Stimulated activated CD8-positive, alpha-beta memory T cell treated with anti-CD3 and anti-CD28 coated beads, Interleukin-15, amount 100 ng/mL, for 1 hour (primary cell): ENCODE measurements at places on chromosomes 12 and 14.

- no peak for DNase-seq
Observed at GRCh38 chr12:42370013-42370412, 44.0 kb downstream of the PPHLN1 start.

DNA sequence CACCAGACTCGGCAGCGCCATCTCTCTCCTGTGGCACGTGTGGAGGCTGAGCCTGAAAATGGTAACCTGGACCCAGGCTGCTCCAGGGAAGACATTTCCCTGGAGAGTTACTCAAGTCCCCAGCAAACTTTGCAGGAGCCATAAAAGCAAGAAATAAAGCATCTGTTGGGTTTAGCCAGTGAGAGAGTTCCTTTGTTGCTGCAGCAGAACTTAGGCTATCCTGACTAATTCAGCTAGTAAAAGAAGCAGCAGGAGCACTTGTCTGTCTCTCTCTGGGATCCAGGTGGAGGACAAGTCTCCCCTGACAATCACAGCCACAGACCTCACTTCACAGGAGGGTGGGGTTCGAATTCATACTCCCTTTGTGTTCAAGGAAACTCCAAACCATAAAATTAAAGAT is 79.2 kb upstream of the DIO3 start:
- no peak for DNase-seq

GRCh38 chr12:57607958-57608663 is 3.1 kb upstream of the ARHGEF25 start:
- DNase-seq = no peak

DNA sequence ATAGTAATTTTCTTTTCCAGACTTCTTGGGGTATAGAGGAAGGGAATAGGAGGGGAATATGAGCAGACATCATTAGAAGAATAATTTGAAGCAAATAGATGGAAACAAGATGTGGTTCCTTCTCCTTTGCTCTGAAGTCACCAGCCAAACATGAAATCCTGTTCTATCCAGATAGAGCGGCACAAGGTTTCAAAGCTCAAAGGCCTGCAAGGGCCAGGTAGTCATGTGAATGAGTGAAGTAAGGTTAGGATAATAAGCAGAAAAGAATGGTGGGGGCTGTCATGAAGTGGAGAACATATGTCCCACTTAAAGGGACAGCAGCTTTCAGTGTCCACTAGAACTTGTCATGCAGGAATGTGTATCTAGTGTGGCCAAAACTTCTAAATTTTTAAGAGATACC is 2.5 kb upstream of the IKZF4 start:
- DNase-seq = no peak

DNA sequence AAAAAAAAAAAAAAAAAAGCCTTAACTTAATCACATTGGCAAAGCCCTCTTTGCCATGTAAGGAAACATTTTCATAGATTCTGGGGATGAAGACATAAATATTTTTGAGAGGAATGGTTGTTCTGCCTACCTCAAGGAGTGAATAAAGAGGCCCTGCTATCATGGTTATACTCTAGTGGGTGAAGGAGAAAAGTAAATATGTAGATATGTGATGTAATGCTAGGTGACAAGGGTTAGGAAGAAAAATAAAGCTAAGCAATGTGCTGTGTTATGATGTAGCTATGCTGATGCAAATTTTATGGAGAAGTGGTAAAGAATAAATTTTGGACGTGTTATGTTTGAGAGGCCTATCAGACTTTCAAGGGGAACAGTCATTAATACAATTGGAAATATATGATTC is 80.1 kb upstream of the DUSP6 start:
- no peak for DNase-seq

DNA sequence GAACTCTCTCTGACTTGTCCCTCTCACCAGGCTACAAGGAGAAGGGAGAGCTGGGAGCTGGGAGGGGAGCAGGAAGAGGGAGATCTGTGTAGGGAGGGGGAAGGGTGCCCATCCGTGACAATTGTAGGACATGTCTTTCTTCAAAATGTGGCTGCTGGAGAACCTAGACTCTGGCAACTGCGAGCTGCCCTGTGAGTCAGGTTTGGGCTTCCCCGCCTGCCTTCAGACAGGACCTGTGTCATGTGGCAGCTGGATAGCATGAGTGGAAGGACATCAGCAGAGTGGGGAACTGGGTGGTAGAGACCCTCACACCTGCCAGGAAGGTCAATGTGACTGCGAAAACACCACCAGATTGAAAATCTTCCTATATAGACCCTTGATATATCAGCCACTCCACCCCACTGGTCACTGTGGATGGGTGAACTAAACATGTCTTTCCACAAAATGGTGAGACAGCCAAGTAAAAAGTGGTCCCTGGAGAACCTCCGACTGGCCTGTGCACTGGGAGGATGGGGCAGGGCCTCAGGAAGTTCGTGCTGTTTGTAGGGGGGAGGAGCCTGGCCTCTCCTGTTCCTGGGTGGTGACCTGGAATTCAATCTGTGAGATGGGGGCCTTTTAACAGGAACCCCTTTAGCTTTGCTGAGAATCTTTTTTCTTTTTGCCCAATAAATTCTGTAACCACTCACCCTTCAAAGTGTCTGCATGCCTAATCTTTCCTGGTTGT is 62.2 kb upstream of the CAPRIN2 start:
- DNase-seq = no peak

- no peak for DNase-seq
Observed at GRCh38 chr12:121175383-121176119, 34.4 kb upstream of the P2RX4 start.

GRCh38 chr12:88393017-88393767 is 187.1 kb downstream of the KITLG start:
- DNase-seq = no peak

- DNase-seq = no peak
Observed at GRCh38 chr12:6957741-6958608, 6.8 kb downstream of the PTPN6 start.

DNA sequence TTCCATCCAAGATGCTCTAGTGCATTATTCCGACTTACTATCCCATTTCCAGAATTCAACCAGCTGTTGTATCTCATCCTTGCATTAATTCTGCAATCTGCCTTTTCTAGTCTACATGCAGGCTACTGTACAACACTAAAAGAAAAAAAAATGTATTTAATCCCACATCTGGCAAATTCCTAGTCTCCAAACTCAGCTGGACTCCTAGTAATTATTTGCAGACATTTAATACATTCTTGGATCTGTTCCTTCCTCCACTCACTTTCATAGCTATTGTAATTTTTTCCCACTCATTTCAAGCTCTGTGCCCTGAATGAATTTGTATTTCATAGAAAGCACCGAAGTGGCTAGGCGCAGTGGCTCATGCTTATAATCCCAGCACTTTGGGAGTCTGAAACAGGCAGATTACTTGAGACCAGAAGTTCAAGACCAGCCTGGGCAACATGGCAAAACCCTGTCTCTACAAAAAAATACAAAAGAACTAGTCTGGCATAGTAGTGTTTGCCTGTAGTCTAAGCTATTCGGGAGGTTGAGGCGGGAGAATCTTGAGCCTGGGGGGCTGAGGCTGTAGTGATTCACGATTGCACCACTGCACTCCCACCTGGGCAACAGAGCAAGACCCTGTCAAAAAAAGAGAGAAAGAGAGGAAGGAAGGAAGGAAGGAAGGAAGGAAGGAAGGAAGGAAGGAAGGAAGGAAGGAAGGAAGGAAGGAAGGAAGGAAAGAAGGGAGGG is 39.5 kb upstream of the YAF2 start:
- DNase-seq = no peak

- DNase-seq = no peak
Observed at GRCh38 chr12:16563504-16563903, 42.5 kb downstream of the LMO3 start.

- DNase-seq = no peak
Observed at GRCh38 chr14:32694795-32695449, 243.8 kb upstream of the NPAS3 start.

DNA sequence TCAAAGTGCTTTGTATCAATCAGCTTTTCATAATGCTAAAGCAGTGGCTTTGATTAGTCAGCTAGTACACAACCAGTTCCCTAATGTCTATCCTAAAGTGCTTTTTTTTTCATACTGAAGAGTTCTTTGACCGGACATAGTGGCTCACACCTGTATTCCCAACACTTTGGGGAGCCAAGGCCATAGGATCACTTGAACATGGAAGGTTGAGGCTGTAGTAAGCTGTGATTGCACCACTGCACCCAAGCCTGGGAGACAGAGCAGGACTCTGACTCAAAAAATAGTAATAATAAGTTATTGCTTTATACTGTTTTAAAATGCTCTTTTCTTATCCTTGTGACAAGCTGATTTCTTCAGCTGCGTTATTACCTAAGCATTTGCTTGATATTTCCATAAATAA is 154.6 kb upstream of the AEBP2 start:
- no peak for DNase-seq

DNA sequence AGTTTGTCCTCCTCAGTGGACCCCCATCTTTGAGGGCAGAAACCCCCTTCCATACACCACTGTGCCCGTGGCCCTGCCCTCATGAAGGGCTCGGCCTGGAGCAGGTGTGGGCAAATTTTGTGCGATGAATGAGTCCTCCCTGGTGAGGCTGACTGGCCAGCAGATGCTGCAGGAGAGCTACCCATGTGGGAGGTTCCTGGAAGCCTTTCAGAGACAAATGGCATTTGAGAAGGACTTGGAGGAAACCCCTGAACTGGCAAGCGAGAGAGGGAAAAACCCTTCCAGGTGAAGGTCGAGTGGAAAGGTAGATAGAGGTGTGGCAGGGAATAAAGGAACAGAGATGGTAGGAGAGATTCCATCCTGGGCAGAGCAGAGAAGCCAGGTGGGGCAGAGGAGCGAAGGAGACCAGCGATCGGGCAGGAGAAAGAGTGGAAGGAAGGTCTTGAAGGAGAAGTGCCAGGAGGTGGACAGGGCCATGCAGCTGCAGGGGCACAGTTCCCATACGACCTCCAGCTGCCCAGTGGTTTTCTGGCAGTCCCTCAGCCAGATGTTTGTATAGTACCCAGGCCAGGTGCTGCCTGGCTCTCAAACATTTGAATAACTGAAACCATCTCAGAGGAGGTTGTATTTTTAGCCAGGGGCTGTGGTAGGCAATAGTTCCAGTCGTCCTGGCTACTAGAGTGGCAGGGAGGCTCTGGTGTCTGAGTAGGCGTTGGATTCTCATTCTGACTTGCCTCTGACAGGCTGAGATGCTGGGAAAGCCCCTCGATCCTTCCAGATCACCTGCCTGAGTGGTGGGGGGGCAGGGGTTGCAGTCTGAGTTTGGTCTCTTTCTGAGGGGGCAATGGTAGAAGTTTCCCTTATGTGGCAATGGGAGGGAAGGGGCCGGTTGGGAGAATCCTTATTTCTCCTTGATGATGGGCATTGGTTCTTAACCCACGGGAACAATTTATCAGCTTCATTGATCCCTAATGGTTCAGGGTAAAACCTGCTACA is 40.1 kb downstream of the FBXL14 start:
- DNase-seq = no peak

GRCh38 chr12:126212824-126213223 is 1147.6 kb downstream of the AACS start:
- no peak for DNase-seq

- DNase-seq = no peak
Observed at GRCh38 chr14:54105898-54106297, 149.3 kb upstream of the BMP4 start.

DNA sequence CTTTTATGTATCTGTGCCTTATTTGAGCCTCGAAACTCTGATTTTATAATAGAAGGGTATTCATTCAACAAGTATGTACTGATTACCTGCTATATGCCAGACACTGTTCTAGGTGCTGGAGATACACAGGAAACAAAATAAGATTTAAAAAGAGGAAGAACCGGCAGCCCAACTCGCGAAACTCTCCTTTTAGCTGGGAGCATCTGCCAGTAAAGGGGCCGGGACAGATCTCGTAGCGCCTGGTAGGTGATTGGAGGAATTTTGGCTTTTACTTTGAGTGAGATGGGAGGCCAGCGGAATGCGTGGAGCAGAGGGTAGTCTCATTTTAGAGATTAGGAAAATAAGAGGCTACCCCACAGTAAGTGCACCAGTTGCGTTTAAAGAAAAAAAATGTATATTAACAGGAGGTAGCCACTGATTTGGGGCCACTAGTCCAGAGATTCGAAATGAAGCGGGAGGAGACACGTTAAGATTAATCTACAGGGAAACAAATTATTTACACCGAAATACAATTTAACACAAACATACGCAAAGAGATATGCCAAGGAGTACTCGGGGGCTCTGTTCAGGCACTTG is 520 bp upstream of the MON2 start:
- no peak for DNase-seq

- no peak for DNase-seq
Observed at GRCh38 chr12:60398547-60398946, 802.7 kb downstream of the SLC16A7 start.

GRCh38 chr12:24134092-24134491 is 184.6 kb upstream of the SOX5 start:
- no peak for DNase-seq

GRCh38 chr14:28098856-28099255 is 667.7 kb upstream of the FOXG1 start:
- DNase-seq = no peak

GRCh38 chr14:46840944-46841720 is 189.6 kb upstream of the RPL10L start:
- no peak for DNase-seq

GRCh38 chr12:44627387-44628166 is 248.5 kb downstream of the NELL2 start:
- DNase-seq = no peak

DNA sequence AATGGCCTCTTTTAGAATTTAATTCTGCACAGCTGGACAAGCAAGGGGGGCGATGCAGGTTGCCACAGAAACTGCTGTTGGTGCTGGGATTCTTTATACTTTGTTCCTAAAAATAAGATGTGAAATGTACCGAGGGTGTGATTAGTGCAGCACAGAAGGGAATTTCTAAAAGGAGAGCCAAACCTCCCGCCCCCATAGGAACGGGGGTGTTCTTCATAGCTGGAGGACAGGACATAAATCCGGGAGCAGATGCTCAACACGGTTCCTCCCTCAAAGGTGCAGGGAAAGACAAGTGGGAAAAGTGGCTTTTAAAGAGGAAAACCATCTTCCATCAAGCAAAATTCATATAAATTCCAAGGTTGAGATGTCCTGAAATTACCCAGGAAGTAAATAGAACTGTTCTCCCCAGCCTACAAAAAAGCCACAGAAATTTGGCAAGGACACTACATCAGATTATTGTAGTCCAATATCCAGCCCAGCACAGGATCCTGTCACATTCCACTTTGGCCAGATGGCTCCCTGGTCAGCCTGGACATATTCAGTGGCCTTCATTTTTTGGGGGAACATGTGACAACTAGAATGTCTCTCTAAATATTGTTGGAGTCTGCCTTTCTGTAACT is 51.4 kb upstream of the TMX1 start:
- no peak for DNase-seq

GRCh38 chr12:29781188-29781587 is 2.6 kb downstream of the TMTC1 start:
- no peak for DNase-seq

DNA sequence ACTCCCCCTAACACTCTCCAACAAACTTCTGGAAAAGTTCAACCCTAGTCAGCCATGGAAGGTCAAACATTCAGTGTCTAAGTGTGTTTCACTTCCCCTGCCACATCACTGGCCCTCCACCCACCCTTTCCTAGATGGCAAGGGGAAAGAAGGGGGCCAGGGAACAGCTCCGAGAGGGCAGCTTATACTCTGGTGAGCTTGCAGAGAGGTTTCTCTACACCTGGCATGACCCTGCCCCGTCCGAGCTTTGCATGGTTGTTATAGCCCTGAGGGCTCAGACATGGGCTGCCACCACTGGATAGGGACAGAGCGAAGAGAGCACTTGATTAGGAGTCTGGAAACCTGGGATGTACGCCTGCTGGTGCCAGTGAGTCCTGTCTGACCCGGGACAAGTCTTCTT is 4.0 kb downstream of the ACVRL1 start:
- DNase-seq = no peak
